Stimulated activated CD8-positive, alpha-beta memory T cell treated with anti-CD3 and anti-CD28 coated beads, Interleukin-4, amount 100 ng/mL, for 4 hours (primary cell): ENCODE measurements at places on chromosomes 1 and 21.
A peak's percentile ranks its signal among the peaks of the same experiment; 100 is the strongest.

DNA sequence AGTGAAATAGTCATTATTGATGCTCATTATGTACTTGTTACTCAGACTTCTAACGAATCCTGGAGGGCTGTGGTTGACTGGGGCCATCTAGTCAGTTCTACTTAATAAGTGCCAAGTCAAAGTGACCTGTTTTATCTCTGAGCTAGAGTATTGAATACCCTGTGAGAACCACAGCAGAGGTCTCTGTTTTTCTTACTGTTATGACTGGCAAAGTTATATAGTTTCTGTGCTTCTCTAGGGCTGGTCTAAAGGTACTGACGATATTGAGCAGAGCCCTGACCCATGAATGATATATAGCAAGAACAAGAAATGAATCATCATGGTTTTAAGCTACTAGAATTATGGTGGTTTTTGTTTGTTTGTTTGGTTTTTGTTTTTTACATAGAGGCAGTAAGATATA lies 555.8 kb downstream of the PLA2G4A start:
- no peak for DNase-seq

GRCh38 chr1:97138515-97139032 lies 417.0 kb downstream of the PTBP2 start:
- DNase-seq, result no peak

DNA sequence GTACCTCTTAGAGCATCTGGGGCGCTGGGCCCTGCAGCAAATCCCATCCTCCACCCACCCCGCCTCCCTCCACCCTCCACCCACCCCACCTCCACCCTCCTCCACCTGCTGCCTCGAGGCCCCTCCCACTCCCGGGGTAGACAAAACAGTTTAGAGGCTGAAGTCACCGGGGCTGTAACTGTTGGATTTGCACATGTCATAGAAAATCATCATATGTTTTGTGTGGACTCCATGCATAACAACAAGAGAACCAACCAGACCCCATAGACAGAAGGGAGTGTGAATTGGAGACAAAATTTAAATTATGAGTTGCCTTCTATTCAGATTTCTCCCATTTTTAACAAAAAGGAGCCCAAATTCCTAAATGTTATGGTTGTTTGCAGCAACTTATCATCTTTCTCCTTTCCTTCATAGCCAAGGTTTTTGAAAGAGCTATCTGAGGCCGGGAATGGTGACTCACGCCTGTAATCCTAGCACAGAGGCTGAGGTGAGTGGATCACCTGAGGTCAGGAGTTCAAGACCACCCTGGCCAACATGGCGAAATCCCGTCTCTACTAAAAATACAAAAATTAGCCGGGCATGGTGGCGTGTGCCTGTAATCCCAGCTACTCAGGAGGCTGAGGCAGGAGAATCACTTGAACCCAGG lies 28.2 kb upstream of the LGALS8 start:
- no peak for DNase-seq

DNA sequence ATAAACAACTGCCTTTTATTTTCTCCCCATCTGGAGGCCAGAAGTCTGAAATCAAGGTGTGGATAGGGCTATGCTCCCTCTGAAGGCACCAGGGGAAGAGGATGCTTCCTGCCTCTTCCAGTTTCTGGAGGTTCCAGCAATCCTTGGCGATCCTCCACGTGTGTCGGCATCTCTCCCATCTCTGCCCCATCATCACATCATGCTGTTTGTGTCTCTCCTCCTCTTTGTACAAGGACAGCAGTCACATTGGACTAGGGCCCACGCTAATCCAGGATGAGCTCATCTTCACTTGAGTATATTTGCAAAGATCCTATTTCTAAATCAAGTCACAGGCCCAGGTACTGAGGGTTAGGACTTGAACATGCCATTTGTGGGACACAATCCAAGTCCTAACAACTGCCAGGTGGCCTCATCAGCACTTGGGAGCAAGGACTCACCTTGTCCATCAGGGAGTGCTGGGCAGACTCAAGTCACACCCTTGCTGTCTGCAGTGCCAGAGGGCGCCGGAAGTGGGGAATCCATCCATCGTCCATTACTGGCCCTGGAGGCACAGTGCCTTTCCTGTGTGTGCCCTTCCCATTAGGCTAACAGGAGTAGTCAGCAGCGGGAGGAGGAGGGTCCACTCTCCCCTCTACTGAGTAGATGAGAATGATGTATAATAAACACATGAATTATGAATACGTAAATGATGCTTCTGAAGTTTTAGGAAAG lies 185.4 kb upstream of the AJAP1 start:
- no peak for DNase-seq

DNA sequence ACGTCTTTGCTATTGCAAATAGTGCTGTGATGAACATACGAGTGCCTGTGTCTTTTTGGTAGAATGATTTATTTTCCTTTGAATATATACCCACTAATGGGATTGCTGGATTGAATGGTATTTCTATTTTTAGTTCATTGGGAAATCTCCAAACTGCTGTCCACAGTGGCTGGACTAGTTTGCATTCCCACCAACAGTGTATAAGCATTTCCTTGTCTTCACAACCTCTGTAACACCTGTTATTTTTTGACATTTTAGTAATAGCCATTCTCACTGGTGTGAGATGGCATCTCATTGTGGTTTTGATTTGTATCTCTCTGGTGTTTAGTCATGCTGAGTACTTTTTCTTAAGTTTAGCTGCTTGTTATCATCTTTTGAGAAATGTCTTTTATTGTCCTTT lies 215.0 kb downstream of the FMN2 start:
- no peak for DNase-seq

GRCh38 chr1:99533909-99534637 lies 111.8 kb upstream of the PALMD start:
- DNase-seq, result no peak

DNA sequence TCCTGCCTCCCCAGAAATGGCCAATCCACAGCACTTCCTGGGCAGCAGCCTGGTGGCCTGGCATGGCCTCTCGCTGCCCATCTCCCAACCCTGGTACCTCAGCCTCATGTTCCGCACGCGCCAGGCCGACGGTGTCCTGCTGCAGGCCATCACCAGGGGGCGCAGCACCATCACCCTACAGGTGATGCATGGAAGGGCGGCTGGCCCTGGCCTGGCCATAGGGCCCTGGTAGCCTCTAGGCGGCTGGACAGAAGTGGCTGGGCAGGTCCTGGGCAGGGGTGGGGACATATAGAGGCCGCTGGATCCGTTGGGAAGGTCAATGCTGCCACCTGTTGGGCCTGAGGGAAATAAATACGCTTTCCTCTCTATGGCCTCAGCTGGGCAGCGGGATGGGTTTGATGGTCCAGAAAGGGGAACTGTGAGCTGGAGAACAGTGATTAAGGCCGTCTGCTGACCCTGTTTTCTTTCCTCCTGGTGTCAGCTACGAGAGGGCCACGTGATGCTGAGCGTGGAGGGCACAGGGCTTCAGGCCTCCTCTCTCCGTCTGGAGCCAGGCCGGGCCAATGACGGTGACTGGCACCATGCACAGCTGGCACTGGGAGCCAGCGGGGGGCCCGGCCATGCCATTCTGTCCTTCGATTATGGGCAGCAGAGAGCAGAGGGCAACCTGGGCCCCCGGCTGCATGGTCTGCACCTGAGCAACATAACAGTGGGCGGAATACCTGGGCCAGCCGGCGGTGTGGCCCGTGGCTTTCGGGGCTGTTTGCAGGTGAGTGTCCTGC lies 14.4 kb downstream of the CELSR2 start:
- DNase-seq, result peak; percentile 37

DNA sequence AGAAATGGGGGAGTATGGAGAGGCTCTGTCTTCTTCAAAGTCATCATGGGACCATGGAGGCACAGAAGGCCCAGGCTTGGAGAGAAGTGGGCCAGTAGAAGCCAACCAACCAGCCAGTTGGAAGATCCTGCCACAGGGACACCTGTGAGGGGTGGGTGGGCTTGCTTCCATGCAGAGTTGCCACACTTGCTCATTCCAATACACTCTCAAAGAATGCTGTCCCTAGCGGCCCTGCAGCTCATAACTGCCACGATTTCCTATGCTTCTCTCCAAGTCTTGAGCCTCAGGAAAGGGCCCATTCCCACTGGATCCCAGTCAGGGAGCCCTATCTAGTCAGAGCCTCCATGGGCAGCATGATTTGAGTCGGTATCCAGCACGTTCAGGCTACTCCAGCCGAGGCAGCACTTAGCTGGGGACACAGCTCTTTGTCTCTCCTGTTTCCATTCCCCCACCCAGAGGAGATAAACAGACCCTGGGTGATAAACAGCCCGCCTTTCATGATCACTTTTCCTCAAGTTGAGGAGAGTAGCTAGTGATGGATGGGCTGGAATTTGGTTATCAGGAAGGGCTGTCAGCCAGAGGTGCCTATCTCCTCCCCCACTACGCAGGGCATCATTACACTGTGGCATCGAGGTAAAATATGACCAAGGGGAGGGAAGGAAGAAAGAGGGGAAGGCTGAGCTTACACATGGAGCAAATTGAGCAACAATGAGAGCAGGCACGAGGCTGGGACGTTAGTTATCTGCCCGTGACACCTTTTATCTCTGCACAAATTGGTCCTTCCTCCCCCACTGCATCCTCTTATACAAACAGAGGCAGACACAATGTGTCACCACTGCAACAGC lies 64.6 kb downstream of the ERI3 start:
- no peak for DNase-seq

DNA sequence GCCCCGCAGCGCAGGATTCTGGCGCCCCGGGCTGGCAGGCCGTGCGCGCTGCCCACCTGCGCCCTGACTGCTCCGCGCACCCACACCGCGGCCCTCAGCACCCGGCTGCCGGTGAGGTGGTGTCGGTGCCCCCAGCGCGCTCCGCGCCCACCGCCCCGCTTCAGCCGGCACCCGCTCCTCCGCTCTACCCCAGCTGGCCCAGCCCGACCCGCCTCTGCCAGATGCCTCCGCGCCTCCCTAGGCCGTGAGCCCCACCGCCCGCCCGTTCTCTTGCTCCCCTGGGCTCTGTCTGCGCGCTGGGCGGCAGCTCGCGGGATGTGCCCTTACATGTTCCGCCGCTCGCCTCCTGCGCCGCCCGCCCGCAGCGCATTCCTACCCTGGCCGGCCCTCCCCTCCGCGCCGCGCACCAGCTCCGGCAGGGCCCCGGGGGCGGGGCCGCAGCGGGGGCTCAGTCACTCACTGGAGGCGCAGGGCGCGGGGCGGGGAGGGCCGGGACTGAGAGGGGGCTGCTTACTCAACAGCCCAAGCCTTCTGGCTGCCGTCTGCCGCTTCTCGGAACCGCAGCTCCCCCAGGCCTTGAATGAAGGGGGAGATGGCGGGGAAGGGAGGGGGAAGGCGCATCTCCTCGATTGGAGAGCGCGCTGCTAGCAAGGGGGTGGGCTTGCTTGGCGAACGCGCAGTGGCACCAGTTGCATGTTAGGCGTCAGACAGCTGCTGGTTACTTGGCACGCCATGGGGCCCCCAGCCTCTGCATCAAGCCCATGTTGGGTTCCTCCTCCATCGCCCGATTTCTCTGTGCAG lies at the start of gene PHLDA3:
Gene PHLDA3 (minus strand): TSS at position 345 of the 801 bp plus-strand sequence. CDS start 402 bp downstream, outside the sequence.
- no peak for DNase-seq

GRCh38 chr1:223201967-223202366 lies 58.9 kb upstream of the TLR5 start:
- DNase-seq, result no peak

GRCh38 chr1:158087320-158087927 lies 93.3 kb upstream of the CD1D start:
- no peak for DNase-seq

- DNase-seq, result no peak
Observed at GRCh38 chr21:44789880-44790279, 11.7 kb downstream of the UBE2G2 start.

DNA sequence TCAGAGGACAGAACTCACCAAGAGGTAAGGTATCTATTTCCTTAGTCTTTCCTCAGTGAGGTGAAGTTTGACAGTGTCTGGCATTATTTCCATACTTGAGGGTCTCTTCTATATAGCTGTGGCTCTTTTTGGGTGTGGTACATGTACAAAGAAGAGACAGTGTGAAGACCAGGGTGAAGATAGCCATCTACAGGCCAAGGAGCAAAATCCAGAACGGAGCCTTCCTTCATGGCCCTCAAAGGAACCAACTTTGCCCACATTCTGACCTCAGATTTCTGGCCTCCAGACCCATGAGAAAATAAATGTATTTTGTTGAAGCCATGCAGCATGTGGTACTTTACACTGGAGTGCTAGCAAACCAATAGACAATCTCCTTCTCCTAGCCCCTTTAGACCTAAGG lies 858.5 kb upstream of the B3GALT2 start:
- no peak for DNase-seq

DNA sequence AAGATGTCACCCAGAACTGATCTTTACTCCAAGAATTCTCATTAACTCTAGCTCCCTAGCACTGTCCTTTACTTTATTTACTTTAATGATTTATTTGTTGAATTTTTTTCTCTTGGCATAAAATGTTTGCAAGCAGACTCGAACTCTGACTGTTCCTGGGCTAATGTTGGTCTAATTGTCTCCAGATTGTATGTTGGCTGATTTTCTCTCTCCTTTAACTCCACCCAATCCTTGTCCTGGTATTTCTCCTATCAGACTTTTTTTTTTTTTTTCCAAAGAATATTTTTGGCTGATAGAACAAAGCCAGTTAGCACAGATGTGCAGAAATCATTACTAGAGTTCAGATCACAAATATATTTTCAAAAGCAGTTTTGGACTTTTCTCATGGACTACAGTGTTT lies 82.6 kb downstream of the ATF6 start:
- no peak for DNase-seq

DNA sequence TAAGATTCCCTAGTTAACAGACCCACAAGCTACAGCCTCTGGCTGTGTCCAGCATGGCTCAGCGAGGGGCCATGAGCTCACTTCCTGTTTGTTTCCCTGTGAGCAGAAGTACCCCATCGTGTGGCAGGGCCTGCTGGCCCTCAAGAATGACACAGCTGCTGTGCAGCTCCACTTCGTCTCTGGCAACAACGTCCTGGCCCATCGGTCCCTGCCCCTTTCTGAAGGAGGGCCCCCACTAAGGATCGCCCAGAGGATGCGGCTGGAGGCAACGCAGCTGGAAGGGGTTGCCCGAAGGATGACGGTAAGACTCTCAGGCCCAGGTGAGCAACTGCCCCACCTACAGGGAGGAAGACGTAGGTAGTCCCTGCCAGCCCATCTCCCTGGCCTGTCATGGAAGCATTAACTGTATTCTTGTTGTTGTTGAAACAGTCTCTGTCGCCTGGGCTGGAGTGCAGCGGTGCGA lies 38.2 kb downstream of the ZBTB17 start:
- no peak for DNase-seq
